Fibroblast of the aortic adventitia (primary cell): ENCODE measurements at places on chromosomes 7 and 10.

DNA sequence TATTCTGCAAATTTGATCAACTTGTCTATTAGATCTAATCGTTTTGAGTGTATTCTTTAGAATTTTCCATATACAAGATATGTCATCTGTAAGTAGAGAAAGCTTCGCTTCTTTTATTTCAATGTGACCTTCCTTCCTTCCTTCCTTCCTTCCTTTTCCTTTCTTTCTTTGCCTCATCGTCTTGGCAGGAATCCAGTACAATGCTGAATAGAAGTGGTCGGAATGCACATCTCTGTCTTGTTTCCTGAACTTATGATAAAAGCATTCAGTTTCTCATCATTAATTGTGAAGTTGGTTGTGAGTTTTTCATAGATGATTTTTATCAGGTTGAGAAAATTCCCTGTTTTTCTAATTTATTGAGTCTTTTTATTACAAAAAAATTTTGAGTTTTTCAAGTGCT is 300.7 kb upstream of the ZNF32 start:
- no peak for DNase-seq

GRCh38 chr7:48962821-48963505 is 38.6 kb downstream of the CDC14C start:
- peak; percentile 16 for DNase-seq

DNA sequence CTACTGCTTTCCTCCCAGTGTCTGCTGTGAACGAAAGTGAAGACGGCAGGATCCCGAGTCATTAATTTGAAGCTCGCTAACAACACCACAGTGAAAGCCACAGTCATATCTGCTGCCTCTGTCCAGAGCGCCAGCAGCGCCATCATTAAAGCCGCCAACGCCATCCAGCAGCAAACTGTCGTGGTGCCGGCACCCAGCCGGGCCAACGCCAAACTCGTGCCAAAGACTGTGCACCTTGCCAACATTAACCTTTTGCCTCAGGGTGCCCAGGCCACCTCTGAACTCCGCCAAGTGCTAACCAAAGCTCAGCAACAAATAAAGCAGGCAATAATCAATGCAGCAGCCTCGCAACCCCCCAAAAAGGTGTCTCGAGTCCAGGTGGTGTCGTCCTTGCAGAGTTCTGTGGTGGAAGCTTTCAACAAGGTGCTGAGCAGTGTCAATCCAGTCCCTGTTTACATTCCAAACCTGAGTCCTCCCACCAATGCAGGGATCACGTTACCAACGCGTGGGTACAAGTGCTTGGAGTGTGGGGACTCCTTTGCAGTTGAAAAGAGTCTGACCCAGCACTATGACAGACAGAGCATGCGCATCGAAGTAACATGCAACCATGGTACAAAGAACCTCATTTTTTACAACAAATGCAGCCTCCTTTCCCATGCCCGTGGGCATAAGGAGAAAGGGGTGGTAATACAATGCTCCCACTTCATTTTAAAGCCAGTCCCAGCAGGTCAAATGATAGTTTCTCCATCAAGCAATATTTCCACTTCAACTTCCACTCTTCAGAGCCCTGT is 94.8 kb upstream of the KCNMA1 start:
- DNase-seq: no peak

- DNase-seq: no peak
These were observed 14.9 kb downstream of the MET start for GRCh38 chr7:116686812-116687419.

- DNase-seq: no peak
These were observed 55.3 kb downstream of the REEP3 start for GRCh38 chr10:63576501-63576900.

- peak; percentile 69 for DNase-seq
These were observed 277.0 kb downstream of the MALRD1 start for GRCh38 chr10:19325581-19325980.

DNA sequence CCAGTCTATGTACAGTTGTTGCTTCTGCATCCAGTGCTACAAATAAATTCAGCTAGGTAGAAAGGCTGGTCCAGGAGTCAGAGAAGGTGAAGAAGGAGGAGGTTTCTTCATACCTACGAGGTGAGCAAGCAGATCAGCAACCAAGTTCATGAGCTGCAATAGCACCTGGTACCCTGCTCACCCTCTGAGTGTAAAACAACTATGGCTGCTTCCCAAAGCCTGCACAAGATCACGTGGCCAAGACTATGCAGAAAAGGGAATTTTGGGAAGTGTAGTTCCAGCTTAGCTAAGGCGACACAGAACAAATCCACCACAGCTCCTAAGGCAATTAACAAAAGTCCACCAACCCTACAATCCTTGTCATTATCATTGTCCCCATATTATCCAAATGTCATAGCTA is 95.9 kb upstream of the AUTS2 start:
- DNase-seq: no peak

DNA sequence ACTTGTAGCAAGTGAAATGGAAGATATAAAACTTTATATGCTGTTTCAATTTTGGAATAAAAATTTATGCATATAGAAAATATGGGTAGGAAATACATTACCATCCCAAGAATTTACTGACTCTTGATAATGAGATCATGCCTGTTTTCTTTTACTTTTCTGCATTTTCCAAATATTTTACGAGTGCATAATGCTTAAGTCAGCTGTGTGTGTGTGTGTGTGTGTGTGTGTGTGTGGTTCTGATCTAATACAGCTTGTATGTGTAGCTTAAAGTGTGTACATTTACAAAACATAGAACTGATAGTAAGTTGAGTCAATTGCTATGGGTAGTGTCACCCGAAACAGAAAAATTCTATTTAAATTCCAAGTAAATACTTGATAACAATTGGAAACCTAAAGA is 315.9 kb upstream of the LRRN3 start:
- DNase-seq: no peak

- peak; percentile 52 for DNase-seq
These were observed 140.4 kb upstream of the MAGI2 start for GRCh38 chr7:79593866-79594301.

DNA sequence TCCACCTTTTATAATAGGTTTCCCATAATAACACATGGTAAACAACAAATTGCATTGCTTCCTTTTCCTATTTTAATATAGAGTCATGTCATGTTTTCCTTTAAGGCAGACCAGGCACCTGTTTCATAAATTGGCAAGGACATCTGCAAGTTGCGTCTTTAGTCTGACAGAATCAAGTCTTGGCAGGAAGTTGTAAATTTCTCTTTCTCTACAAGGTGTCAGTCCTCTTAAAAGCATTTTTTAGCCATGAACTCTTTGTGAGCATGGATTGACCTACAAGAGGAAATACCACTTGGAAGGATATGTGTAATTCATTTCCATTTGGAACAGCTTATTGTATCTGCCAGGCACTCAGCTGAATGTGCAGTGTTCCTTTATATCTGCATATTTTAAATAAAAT is 176.8 kb downstream of the PRKG1 start:
- DNase-seq: no peak

DNA sequence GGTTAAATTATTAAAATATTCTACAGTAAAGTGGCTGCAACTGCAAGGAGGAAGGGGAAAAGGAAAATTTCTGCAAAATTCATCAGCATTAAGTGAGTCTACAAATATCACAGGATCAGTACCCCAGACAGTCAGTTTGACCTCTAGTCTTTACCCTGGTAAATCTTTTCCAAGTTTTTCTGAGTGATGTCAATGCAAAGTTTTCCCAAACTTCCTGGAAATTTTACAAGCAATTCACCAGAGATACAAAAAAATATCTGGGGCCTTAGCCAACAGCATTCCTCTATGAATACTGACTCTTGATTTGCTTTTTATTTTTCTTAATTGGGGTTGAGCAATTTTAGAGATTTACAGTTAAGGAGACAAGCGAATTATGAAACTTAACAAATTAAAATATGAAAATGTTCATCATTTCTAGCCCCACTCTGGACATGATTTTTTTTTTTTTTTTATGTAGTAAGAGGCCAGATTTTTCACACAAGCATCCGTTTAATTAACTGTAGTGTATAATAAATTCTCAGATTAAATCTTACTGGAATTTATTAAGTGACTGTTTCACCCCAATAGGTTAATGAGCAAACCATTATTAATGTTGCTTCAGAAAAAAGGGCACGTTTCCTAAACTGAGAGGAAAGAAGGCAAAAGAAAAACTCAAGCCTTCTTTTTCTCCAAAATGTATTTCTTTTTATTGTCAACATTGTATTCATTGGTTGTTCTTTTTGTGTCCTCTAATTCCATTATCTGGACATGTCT is 539.5 kb upstream of the FZD8 start:
- DNase-seq: peak; percentile 89

DNA sequence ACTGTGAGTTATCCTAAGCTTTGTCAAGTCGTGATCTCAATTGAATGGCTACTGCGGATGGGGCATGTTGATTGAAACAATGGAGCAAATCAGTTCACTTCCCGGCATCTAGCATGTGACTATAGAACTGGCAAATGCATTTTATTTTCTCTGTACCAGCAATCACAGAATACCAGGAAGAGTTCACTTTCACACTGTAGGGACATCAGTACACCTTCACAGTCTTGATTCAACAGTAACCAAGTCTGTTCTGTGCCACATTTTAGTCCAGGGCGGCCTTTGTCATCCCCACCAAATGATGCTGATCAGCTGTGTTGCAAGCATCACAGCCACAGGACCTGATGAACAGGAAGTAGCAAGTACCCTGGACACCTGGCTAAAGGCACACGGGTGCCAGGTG is 32.1 kb upstream of the JAKMIP3 start:
- DNase-seq: no peak

GRCh38 chr7:129769866-129770808 is 158.6 kb downstream of the NRF1 start:
- no peak for DNase-seq

- DNase-seq: peak; percentile 85
These were observed 26.2 kb downstream of the TBATA start for GRCh38 chr10:70758757-70759514.

GRCh38 chr10:3978174-3978573 is 193.2 kb upstream of the KLF6 start:
- DNase-seq: peak; percentile 29

DNA sequence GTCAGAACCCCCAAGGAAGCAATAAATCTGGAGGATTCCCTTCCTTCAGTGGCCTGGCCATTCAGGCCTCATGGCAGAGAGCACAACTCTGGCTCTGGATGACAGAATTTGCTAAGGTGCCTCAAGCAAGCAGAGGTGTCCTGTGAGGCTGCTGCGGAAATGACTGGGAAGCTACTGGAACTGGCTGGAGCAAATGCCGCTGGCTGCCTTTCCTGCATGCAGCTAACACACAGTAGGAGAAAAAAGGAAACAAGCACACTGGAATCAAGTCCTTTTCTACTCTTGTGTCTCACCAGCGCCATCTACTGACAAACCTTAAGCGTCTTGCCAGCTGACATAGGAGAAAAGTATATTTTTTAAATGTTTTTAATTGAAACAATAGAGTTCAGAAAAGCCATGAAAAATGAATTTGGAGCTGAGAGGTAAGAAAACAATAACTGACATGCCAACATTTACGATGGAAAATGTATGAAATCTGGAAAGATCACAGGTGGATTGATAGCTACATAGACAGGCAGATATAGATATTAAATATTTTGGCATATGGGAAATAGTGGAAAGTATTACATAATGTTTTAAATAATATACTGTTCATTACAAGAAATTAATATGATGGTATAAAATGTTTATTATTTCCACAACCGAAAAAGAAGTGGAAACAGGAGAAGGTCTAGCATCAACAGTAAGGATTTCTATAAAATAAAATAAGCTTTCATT is 951.6 kb downstream of the ANKRD7 start:
- DNase-seq: peak; percentile 46

- DNase-seq: no peak
These were observed 25.5 kb downstream of the FAM107B start for GRCh38 chr10:14749070-14749809.

DNA sequence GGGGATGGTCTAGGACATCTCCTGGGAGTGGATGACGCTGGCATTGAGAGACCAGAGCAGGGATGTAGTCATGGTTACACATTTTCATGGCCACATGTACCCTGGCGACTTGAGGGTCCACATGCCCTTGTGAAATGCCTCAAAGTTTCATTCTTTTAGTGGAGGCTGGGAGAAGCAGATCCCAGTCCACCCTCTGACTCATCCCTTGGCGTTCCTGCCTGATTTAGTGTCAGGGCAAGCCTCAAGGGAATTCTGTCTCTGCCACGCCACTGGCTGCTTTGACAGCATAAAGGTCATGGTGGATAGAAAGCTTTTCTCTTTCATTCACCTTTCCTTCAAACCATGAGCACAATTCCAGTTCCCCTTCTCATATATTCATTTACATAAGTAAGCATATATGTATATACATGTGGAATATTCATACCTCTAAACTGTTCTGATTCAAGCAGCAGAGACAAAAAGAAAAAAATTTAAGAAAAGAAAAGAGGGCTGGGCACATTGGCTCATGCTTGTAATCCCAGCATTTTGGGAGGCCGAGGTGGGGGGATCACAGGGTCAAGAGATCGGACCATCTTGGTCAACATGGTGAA is 21.8 kb upstream of the KIF5B start:
- DNase-seq: peak; percentile 68

DNA sequence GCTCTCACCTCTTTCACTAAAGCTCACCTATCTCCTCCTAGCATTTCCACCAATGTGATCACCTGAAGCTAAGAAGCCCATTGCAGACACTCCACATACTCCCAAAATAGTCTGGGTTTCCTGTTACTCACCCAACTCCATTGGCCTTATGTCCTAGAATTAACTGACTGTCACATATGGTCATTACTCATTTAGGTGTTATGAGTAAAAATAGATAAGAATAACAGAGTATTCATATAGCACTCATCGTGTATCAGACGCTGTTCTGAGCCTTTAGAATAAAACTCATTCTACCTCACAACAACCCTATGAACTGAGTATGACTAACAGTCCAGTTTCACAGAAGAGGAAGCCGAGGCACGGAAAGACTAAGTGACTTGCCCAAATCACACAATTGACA is 174.2 kb upstream of the NPVF start:
- DNase-seq: no peak

DNA sequence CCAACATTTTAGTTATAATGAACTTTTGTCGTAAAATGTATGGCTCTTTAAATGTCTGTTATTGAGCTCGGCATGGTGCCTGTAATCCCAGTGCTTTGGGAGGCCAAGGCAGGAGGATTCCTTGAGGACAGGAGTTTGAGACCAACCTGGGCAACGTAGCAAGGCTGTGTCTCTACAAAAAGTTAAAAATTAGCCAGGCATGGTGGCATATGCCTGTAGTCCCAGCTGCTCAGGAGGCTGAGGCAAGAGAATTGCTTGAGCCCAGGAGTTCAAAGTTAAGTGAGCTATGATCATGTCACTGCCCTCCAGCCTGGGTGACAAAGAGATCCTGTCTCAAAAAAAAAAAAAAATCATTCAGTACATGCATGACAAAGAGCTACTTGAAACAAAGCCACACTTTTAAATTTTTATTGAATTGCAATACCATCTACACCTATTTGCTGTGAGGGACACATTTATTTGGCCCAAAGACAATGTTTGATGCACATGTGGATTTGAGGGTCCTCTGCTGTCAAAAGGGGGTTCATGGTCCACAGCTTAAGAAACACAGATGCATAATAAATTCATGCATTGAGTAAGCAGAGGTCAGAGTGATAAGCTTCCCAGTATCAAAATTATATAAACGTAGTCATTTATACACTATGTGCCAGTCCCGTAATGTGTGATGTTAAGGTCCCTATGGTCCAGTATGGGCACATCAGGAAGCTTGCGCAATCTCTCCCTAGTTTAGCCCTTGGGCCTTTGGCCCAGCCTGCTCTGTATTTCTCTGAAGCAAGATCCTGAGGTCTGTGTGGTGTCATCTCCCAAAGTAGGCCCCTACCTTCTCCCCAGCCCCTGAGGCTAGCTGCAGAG is 4.4 kb upstream of the MALSU1 start:
- no peak for DNase-seq
